ENCODE measurements at places on chromosomes 6 and 20. TPM values are rescaled to one million over a fixed set of nuclear protein-coding genes. Genes with fewer than 3 reads are reported as not detected.

VPS16 gene
- total RNA-seq: 31.9 TPM

ABCC10 gene
- total RNA-seq: 28.7 TPM

UNC93A gene
- total RNA-seq: not detected

HUS1B gene
- total RNA-seq: 0.94 TPM

DNA sequence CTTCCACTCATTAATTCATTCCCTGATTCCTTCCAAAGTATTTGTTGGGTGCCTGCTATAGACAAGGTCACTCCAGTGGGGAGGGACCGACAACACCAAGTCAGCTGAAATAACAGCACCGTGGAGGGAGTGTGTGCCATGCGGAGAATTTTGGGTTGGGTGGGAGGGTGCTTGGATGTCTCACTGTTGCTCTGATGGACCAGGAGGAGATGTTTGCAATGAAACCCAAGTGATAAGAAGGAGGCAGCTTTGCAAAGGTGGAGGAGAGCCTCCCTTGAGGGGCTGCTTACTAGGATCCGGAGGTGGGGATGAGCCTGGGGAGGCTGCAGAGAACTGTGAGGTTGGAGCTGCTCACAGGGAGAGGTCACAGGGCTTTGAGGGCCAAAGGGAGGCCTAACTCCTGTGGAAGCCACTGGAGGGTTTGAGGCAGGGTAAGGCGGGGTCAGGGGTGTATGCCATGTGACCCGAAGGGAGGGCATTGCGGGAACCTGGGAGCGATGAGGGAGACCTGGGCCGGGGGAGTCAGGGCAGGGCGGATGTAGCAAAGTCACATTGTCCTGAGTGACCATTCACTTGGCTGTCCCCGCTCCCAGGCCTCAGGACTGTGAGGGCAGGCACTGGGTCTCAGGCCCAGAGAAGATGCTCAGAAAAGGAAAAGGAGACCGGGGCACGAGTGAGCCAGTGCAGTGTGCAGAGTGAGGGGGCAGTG, 124.5 kb downstream of the PHACTR3 start:
- H3K4me3 ChIP-seq: no peak overlapping the region
- no peaks in the 10 kb centered on the region for H3K4me1 ChIP-seq
- no peaks in the 10 kb centered on the region for H3K36me3 ChIP-seq
- H3K27me3 ChIP-seq: peaks cover 100% of the 10 kb centered on the region

- no peak overlapping the region for H3K4me3 ChIP-seq
- H3K4me1 ChIP-seq: no peaks in the 10 kb centered on the region
- DNase-seq: no peak
- H3K27me3 ChIP-seq: no peaks in the 10 kb centered on the region
- no peaks in the 10 kb centered on the region for H3K36me3 ChIP-seq
Observed at GRCh38 chr6:105733556-105734162, 330.8 kb upstream of the PREP start.

DNA sequence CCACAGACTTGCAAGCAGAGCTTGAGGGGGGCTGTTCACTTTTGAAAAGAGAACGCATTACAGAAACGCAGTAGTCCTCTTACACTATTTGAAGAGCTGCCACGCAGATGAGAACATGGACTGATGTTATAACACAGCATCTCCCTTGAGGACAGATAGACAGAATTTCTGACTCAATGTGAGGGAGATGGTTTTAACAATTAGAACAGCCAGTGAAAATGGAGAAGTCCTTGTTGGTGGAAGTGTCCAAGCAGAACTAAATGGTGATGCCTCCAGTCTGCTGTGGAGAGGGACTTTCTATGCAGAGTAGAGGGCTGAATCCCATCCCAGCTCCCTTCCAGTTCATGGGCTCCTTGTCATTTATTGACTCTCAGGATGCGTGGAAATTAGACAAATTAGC, 100.0 kb downstream of the RREB1 start:
- no peaks in the 10 kb centered on the region for H3K36me3 ChIP-seq
- no peaks in the 10 kb centered on the region for H3K4me1 ChIP-seq
- DNase-seq: no peak
- H3K27ac ChIP-seq: no peak overlapping the region

- no peak overlapping the region for H3K4me3 ChIP-seq
- no peaks in the 10 kb centered on the region for H3K27me3 ChIP-seq
- H3K4me1 ChIP-seq: no peaks in the 10 kb centered on the region
Observed at GRCh38 chr6:15521582-15521981, 141.2 kb downstream of the DTNBP1 start.

DNA sequence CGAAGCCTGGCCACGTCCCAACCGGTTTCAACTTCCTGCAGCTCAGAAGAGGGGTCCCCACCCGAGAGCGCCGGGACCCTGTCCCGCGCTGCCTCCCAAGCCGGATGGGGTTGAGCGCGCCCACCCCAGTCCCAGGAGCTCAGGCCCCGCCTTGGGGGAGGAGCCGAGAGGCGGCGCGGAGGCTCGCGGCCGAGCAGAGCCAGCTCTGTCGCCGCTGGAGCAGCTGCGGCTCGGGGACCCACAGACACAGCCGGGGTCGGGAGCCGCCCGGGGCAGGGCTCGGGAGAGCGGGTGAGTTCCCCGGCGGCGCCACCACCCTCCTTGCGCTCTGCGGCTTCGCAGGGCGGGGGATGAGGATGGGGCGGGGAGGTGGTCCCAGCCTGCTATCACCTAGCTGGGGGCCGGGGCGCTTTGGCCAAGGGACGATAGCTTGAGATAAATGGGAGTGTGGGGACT, at the start of gene PPP1R16B:
Gene PPP1R16B, plus strand, starts transcription at position 196 of the 456 bp plus-strand sequence. CDS start 30,229 bp downstream, outside the sequence.
- peaks cover 56% of the 10 kb centered on the region for H3K27me3 ChIP-seq
- H3K36me3 ChIP-seq: no peaks in the 10 kb centered on the region
- no peak within 1 kb of the TSS for H3K4me3 ChIP-seq

DNA sequence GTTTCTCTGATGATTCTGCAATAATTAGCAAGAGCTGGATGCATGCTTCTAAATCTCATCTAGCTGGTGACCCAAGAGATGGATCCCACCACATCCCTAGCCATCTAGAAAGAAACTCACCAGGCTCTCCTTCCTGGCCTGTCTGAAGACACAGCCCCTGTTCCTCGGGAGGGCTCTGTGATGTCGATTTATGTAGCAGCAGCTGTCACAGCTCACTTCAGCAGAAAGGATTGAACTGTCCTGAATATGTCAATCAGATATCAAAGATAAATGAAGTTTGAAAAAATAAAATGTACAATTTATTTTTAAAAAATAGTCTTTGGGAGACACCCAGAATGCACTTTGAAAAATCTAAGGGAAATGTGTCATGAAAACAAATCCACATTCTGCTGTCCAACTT, 67.3 kb upstream of the TSHZ2 start:
- no peak overlapping the region for H3K27ac ChIP-seq
- H3K36me3 ChIP-seq: no peaks in the 10 kb centered on the region
- no peak for DNase-seq
- H3K4me1 ChIP-seq: no peaks in the 10 kb centered on the region
- no peak overlapping the region for H3K4me3 ChIP-seq

GRCh38 chr6:96420294-96420693, 101.3 kb upstream of the UFL1 start:
- no peak for DNase-seq
- H3K36me3 ChIP-seq: no peaks in the 10 kb centered on the region
- no peak overlapping the region for H3K4me3 ChIP-seq
- no peak overlapping the region for H3K27ac ChIP-seq
- no peaks in the 10 kb centered on the region for H3K4me1 ChIP-seq

GRCh38 chr6:26243132-26243531, 121.9 kb upstream of the BTN3A2 start:
- no peaks in the 10 kb centered on the region for H3K36me3 ChIP-seq
- H3K4me3 ChIP-seq: no peak overlapping the region
- peaks cover 15% of the 10 kb centered on the region for H3K4me1 ChIP-seq
- no peak for DNase-seq
- no peaks in the 10 kb centered on the region for H3K27me3 ChIP-seq

GRCh38 chr6:52729576-52729975, 33.7 kb downstream of the GSTA2 start:
- no peak for DNase-seq
- no peak overlapping the region for H3K27ac ChIP-seq
- H3K27me3 ChIP-seq: no peaks in the 10 kb centered on the region

DNA sequence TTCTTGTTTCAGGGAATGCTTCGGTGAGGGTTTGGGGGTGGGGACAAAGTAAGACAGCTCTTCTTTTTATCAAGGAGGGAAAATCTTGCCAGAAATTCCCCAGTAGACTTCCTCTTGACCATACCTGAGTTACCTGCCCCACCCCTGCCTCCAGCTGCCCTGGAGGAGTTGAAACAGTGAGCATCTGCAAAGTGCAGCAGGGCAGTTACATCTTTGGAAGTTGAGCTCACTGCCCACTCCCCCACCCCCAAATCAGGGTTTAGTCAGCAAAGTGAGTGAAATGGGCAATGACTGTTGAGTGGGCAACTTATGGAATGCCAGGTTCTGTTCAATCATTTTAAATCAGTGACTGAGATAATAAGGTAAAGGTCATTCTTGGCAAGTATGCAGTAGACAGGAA, 98.8 kb downstream of the BANF2 start:
- no peaks in the 10 kb centered on the region for H3K27me3 ChIP-seq
- no peak overlapping the region for H3K4me3 ChIP-seq
- no peak overlapping the region for H3K27ac ChIP-seq
- H3K36me3 ChIP-seq: no peaks in the 10 kb centered on the region
- DNase-seq: peak; percentile 19

DNA sequence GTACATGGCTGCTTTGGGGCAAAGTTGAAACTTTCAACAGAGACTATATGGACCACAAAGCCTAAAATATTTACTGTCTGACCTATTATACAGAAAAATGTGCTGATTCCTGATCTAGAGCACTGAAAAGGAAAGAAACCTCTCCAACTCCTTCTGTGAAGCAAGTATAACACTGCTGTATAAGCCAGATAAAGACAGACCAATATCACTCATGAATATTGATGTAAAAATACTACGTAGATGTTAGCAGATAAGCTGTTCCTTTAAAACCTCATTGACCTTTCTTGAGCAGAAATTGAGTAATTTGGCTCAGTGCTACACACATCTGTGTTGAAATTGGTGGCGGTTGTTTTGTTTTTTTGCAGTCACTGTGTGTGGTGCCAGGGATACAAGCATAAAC, 69.9 kb upstream of the HDAC2 start:
- H3K27me3 ChIP-seq: no peaks in the 10 kb centered on the region
- DNase-seq: no peak
- H3K4me3 ChIP-seq: no peak overlapping the region

- no peaks in the 10 kb centered on the region for H3K36me3 ChIP-seq
- H3K27ac ChIP-seq: peak overlapping the region; percentile 15
- H3K4me3 ChIP-seq: no peak overlapping the region
- H3K27me3 ChIP-seq: no peaks in the 10 kb centered on the region
Observed at GRCh38 chr6:11315743-11316437, 83.4 kb upstream of the NEDD9 start.

DNA sequence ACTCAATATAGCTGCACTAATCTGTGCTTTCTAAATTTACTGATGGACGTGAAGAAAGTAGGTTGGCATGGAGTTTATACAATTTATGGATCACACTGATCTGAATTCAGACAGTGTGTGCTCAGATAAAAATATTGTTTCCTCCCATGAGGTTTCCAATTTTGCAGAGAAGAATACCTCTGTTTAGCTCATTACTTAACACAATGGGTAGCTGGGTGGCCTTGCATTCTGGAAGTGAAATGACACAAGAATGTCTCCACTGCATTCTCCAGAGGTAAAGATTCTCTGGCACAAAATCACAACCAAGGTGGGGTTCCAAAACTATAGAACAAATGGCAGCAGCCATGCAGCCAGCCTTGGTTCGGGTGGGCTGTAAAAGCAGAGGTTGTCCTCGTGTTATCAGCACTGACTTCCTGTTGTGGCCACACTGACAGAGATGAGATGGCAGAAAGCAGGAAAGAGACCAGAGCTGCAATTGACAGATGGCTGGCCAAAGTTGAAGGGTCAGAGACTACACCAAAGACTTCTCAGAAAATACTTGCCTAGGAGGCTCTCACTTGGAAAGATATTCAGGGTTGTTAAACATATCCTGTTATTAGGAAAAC, 50.2 kb downstream of the HDAC2 start:
- no peak overlapping the region for H3K27ac ChIP-seq
- H3K4me1 ChIP-seq: no peaks in the 10 kb centered on the region
- no peaks in the 10 kb centered on the region for H3K27me3 ChIP-seq

All from PC-9 (cell line).